Stimulated activated CD8-positive, alpha-beta memory T cell treated with anti-CD3 and anti-CD28 coated beads, Interleukin-4, amount 100 ng/mL, for 4 hours (primary cell): ENCODE measurements at places on chromosomes 12 and 14.

DNA sequence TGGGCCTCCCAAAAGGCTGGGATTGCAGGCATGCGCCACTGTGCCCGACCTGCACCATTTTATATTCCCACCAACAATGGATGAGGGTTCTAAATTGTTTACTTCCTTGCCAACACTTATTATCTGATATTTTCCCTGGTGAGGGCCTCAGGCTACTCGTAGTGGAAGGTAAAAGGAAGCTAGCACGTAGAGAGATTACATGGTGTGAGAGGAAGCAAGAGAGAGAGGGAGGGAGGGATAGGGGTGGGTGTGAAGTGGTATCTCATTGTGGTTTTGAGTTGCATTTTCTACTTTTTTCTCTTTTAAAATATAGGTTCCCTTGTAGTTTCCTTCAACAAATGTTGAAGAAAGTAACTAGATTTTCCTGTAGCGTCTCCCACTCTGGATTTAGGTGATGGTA is 30.9 kb downstream of the MYO1H start:
- no peak for DNase-seq

DNA sequence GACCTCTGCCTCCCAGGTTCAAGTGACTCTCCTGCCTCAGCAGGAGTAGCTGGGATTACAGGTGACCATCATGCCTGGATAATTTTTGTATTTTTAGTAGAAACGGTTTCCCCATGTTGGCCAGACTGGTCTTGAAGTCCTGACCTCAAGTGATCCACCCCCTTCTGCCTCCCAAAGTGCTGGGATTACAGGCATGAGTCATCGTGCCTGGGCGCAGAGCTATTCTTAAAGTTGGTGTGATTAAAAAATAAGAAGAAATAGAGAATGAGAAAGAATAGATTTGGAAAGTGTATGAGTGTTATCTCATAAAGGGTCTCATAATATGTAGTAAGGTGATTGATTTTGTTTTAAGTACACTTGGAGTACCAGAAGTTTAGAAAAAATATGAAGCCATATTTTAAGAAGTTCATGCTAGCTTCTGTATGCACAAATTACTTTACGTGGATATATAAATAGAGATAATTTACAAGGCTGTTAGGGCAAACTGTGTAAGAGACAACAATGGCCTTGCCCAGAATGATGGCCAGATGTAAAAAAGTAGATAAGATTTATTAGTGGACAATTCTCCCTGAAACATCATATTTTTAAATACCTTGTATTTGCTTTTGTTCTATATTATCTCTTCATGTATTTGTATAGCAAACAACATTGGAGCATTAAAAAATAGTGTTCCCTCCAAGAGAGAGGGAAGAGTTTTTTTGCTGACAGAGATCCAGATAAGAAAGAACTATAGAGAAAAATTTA is 1108.5 kb downstream of the SLC16A7 start:
- DNase-seq, result no peak

GRCh38 chr14:69039288-69039628 is 60.2 kb upstream of the ACTN1 start:
- DNase-seq, result no peak

- DNase-seq, result no peak
Measured at GRCh38 chr12:40226705-40227104, 1.9 kb downstream of the LRRK2 start.

DNA sequence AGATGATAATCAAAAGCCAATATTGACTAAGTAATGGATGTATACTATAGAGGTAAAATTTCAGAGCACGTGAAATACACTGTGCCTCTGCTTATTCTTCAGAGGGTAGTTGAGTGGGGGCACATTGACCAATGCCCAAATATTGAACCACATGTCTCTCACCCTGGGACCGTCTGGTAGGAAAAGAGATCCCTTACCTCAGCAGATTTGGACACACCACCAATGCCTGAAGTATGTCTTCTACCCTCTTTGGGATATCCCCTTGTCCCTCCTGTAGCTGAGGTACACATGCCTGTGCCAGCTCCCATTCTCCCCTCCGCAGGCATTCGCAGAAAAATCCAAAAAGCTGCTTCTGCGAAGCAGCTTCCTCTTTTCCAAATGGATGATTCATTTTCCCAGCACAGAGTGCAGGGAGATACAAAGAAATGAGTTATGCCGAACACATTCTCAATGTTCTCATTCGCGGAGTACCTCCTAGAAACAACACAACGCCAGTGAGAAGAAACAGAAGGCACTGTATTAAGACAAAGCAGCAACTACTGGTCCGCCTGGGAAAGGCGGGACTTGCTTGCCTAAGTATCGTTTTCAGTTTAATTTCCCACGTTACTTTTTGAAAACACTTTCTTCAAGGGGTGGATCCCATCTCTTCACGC is 691 bp downstream of the ZFYVE26 start:
- DNase-seq, result no peak

DNA sequence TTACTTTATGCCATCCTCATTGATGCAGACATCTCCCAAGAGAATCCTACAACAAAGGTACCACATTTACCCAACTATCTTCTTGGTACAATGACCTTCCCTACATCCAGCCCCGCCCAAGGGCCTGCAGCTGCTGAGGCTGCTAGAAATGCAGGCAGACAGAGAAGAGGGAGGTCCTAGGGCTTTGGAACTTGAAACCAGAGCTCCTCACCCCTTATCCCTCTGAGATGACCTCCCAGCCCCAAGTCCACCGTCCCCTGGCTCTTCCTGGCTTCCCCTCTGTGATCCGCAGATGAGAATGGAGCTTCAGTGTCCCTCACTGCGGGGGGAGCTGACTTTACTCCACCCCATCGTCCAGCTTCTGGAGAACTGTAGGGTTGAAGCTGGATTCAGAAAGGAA is 1.6 kb upstream of the TNFRSF1A start:
- DNase-seq, result no peak

DNA sequence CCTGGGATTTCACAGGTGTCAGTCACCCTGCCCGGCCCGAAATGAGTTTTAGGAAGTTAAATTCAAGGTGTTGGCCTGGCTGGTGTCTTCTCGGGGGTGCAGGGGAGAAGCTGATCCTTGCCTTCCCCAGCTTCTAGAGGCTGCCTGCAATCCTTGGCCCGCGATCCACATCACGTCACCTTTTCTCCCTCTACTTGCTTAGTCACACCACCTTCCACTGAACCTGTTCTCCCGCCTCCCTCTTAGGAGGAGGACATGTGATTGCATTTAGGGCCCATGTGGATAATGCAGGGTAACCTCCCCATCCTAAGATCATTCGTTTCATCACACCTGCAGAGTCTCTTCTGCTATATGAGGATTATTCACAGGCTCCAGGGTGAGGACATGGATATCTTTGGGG is 25.4 kb upstream of the ATXN2 start:
- DNase-seq, result no peak

DNA sequence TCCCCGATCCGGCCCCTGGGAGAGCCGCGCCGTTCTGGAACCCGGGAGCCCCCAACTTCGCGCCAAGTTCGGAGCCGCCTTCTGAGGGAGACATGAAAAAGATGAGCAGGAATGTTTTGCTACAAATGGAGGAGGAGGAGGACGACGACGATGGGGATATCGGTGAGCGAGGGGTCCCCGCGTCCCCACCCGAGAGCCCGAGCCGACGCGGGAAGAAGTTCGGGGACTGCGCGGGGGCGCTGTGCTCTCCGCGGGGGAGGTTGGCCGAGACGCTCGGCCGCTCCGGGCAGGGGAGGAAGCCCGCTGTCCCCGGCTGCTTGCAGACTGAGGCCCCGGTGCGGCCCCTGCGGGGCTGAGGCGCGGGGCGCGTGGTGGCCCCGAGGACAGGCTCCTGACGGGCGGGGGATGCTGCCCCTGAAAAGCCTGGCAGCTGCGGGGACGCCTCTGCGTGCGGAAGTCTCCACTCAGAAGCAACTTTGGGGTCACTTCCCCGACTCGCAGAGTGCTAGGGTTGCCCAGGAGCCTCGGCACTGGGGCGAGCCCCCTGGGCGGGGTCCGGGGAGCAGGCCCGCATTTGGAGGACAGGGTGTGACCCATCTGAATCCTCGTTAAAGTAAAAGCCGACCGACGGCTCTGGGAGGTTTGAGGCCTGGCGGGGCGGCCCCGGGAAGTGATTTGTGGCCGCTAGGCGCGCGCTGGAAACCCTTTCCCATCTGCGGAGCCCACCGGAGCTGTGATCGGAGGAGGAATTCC is 511 bp downstream of the ANO6 start:
- no peak for DNase-seq

GRCh38 chr12:54037360-54038283 is 4.8 kb downstream of the HOXC5 start:
- no peak for DNase-seq

GRCh38 chr12:49963976-49964815 is 2.5 kb downstream of the AQP5 start:
- no peak for DNase-seq

DNA sequence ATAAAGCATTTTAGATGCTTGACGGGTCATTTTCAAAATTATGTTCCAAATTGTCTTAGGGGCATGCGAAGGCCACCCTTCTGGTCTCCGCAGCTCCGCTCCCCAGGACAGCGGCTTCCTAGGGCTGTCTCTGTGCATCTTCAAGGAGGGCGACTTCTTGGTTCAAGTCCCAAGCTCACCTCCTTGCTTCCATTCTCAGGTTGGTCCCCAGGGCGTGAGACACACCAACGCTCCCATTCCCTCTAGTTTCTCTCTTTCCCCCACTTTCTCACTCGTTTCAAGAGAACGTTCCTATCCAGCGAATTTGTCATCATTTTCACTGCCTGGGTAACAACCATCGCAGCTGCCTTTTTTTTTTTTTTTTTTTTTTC is 109.4 kb upstream of the CCND2 start:
- DNase-seq, result no peak

GRCh38 chr14:99073431-99073830 is 198.6 kb downstream of the BCL11B start:
- no peak for DNase-seq

- DNase-seq, result no peak
Measured at GRCh38 chr12:13099844-13100604, 3.4 kb downstream of the GSG1 start.

- DNase-seq, result no peak
Measured at GRCh38 chr14:66359500-66359899, 126.7 kb upstream of the CCDC196 start.

- no peak for DNase-seq
Measured at GRCh38 chr14:48582938-48583337, 907.5 kb upstream of the MDGA2 start.

DNA sequence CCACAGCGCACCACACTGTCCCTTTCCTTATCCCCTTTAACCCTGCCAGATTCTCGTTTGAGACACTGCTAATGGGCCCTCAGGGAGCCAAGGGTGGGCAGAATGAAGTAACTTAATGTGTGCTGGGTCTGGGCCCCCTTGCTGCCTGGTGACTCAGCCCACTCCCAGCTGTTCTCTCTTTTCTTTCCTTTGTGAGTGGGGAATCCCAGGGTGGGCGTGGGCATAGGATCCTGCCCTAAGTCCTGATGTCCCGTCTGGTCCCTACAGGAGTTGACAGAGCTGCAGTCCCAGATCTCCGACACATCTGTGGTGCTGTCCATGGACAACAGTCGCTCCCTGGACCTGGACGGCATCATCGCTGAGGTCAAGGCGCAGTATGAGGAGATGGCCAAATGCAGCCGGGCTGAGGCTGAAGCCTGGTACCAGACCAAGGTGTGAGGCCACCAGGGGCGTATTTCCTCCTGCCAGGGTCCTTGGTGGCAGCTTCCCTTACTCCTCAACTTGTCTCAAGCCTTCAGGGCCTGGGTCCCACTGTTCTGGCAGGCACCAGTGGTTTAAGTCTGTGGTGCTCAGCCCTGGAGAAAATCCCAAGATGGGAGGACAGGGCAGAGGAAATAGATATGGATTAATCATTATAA is 8.3 kb downstream of the KRT7 start:
- no peak for DNase-seq
